ENCODE measurements at places on chromosomes 6 and 20.

DNA sequence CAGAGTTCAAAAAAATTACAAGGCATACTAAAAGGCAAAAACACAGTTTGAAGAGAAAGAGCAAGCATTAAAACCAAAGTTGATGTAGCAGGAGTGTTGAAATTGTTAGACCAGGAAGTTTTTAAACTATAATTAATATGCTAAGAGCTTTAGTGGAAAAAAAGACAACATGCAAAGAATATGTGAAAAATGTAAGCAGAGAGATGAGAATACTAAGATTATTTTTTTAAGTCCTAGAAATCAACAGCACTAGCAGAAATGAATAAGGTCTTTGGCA, 192.6 kb downstream of the ERMARD start:
- no peak for DNase-seq

- no peak for DNase-seq
These were observed 222.6 kb upstream of the HDDC2 start for GRCh38 chr6:125524356-125524755.

- DNase-seq: no peak
These were observed 2.5 kb downstream of the HINT3 start for GRCh38 chr6:125959041-125959440.

DNA sequence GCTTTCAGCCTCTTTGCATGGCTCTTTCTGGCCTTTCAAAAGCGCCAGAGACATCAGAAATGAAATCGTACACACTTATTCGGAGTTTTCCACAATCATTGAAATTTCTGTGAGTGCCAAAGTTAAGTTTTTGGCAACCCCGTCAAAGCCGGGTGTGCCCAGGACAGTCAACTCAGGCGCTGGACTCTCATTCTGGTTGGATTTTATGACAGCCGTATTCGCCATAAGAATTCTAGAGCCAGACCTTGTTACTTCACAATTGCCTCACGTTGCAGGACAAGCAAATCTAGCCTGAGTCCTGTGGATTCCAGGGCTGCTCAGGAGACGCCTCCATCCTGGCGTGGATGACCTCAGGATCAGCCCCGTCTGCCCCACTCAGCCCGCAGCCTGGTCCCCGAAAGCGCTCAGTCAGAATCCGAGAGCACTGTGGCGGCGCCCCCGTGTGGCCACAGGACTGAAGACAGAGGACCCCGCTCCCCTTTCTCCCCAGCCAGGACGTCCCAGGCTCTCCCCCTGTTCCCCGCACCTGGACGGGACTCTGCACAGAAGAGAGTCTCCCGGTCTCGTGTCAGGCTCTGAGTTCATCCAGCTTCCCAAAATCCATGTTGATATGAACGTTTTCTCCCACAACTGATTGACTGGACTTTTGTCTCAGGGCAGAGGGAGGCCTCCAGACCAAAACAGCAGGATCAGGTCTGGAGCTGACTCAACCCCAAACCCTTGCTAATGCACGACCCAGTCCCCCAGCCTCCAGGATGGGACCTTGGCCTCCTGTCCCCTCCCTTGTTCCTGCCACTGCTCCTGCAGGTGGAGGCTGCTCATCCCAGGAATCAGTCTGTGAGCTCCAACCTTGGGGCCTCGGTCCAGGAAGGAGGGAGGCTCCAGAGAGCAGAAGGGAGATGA, 38.2 kb downstream of the MICA start:
- DNase-seq: peak; percentile 32

DNA sequence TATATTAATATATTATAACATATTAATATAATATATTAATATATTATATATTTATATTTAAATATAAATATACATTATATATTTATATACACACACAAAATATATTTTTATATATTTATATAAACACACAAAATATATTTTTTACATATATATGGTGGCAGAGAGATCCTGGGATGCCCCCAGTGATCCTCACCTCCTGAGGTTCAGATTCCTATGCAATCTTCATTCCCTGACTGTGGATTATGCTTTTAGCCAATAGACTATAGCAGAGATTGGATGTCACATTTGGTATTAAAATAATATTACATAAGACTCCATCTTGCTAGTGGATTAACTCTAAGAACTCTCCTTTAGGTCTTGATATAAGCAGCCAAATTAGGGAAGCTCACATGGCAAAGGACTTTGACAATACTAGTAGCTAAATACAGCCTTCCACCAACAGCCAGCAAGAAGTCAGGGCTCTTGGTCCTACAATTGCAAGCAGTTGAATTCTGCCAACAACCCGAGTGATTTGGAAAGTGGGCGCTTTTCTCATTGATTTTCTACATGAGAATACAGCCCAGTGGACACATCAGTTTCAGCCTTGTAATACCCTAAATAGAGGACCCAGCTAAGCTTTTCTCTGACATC, 681.0 kb downstream of the C6orf118 start:
- DNase-seq: no peak

DNA sequence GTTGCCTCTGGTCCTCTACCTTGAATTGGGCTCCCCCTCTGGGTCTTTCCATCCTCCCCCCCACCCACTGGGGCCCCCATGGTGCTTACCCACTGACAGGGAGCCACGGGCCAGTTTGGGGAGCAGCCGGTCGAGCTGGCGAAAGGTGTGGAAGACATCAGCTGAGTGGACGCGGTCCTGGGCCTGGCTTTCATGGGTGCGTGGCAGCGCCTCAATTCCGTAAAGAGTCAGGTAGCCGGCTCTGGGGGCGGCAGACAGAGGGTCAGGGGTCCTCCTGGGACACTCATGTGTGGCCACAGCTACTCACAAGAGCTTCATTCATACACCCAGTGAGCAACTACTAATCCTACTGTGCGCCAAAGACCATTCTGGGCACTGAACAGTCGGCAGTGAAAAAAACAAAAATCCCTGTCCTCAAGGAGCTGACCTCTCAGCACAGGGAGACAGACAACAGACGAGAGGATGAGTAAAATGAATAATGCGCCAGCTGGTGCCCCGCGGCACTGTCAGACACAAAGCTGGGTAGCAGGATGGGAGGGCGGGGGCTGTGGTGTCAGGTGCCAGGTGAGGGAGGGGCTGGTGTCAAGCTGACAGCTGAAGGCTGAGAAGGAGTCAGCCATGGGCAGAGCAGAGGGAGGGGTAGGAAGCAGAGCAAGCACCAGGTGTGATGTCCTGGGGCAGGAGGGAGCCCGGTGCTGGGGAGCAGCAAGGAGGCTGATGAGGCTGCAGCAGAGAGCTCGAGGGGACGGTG, 28.3 kb downstream of the PTGIS start:
- DNase-seq: no peak

GRCh38 chr6:72535124-72535523, 86.7 kb upstream of the KCNQ5 start:
- DNase-seq: no peak

- DNase-seq: no peak
These were observed 29.9 kb upstream of the HINT3 start for GRCh38 chr6:125926711-125927110.

DNA sequence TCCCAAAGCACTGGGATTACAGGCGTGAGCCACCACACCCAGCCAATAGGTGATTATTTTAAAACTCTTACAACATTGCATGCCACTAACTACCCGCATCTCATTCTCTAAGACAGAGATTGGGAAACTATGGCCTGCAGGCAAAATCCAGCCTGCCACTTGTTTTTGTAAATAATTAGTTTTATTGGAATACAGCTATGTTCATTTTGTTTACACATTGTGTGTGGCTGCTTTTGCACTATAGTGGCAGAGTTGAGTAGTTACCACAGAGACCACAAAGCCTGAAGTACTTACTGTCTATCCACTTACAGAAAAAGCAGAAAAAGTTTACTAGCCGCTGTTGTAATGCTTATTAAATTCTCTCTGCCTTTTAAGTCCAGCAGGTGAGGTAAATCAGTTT, 16.4 kb upstream of the PKIG start:
- no peak for DNase-seq

- DNase-seq: no peak
These were observed 21.7 kb downstream of the SMLR1 start for GRCh38 chr6:130848945-130849344.

DNA sequence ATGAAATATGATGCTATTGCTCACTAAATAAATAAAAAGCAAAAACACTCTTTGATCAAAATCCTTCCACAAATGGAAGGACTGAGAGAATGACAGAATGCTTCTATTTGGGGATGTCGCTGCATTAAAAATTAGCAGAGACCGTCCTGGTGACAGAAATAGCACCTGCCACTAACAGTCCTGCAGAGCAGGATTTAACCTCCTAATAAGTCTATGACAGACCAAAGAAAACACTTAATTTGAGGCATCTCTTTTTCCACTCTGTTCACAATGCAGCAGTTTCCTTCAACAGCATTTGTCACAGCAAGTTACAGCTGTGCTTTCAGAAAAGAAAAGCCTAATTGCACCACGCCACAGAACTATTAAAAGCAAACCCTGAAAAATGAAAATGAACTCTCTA, 140.6 kb upstream of the BEND6 start:
- DNase-seq: no peak
